CD4-positive, alpha-beta T cell treated with Interleukin-4 for 1 hour (primary cell): ENCODE measurements at places on chromosomes 4 and X.

DNA sequence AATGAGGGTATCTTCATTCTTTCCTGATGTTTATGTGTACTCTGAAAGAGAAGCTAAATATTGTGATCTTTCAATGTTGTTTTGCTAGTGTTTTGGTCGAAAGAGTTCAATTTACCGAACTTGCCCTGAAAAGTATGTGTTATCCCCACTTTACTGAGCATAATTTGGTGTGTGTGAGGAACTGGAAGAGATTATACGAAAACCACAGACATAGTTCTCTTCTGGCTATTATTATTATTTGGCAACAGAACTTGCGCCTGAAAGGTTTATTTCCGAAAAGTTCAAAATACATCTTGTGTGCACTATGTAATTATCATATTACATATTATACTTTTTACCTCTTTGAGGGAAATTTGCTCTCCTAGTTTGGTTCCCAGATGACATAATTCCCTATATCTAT, 232.5 kb upstream of the INTU start:
- DNase-seq, result no peak

DNA sequence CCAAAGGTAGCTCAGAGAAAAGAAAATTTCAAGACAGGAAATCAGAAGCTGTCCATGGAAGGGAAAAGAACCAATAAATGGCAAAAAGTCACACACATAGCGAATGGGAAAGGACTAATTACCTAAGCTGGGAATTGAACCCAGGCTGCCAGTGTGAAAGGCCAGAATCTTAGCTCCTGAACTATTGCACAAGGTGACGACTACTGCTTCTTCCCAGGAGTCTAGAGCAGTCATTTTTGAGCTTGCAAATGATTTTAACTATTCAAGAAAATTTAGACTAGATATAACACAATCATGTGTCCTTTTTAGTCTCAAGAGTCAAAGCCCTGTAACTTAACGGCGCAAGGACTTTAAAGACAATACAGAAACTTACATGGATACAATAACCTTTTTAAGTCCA, 34.1 kb upstream of the ZNF81 start:
- DNase-seq, result no peak

GRCh38 chr4:117264072-117264471, 178.7 kb upstream of the TRAM1L1 start:
- DNase-seq, result no peak

- no peak for DNase-seq
Measured at GRCh38 chrX:41730081-41730480, 6.1 kb downstream of the GPR82 start.

DNA sequence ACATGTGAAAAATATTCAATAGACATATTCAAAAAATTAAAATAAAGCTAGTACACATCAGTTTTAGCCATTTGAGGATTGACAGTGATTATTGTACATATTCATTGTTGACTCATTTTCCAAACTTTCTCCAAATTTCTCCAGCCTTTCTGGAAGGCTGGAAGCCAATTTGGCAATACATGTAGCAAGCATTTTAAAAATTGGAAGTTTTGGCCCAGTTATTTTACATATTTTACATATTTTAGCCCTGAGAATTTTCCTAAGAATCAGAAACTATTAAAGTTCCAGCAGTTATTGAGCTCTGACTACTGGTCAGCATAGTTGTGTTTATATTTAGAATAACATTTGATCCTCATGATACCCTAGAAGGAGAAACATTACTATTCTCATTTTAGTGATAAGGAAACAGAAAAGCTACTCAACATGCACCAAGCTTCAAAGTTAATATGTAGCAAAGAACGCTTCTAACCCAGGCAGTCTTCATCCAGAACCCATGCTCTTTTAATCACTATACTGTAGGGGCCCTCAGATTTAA, 3.2 kb downstream of the CABS1 start:
- DNase-seq, result no peak

DNA sequence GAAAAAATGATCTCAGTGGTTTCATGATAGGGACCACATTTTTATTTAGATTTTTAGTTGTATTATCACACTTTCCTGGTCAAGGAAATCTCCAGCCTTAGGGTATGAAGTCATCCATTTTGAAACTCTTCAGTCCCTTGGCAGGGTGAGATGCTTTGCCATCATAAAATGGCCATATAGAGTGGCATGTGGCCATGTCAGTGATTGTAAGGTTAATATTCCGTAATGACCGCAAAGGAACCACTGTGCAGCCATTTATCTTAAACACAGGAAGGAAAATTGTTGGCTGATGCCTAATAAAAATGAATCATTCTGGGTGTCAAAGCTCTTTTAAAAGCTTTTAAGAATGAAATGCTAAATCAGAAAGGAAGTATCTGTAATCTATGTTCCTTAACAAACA, 35.6 kb downstream of the COMMD8 start:
- no peak for DNase-seq

- no peak for DNase-seq
Measured at GRCh38 chrX:107566604-107567262, 61.6 kb upstream of the PRPS1 start.

DNA sequence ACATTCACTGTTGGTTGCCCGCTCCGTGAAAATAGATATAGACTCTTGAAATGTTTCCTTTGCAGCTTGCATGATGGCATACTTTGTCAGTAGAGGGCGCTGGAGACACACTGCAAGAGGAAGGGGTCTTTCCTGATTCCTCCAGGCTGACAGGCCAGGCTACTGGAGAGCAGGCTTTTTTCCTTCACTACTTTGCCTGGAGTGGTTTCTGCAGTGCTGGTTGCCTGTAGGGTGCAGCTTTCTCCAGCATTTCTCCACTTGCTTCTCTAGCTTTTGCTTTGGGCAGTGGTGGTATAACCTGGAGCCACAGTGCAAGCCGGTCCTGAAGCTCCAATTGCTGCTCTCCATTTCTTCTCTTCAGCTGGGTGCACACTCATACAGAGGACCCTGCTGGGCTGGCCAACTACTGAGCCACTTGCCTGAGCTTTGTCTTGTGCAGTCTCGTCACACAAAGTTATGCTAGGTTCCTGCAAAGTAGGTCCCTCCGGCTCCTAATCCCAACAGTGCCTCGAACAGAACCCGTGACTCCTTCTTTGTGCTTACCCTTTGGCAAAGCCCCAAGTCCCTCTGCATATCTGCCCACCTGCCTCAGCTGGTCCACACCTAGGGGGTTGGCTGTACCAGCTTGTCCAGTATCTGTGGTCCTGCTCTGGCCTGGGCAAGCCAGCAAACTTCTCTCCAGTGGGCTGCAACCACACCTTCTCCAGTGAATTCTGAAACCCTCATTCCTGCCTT, 46.3 kb downstream of the RASSF6 start:
- peak; percentile 18 for DNase-seq

DNA sequence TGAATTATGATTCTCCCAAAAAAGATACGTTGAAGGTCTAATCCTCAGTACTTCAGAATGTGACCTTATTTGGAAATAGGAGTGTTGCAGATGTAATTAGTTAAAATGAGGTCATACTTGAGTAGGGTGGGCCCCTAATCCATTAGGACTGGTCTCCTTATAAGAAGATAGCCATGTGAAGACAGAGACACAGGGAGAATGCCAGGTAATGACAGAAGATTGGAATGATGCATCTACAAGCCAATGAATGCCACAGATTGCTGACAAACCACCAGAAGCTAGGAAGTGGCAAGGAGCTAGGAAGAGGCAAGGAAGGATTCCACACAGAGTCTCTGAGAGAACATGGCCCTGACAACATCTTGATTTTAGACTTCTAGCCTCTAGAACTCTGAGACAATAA, 7.4 kb upstream of the RPS6KA3 start:
- no peak for DNase-seq

GRCh38 chr4:47784222-47784621, 53.6 kb downstream of the CORIN start:
- DNase-seq, result no peak

DNA sequence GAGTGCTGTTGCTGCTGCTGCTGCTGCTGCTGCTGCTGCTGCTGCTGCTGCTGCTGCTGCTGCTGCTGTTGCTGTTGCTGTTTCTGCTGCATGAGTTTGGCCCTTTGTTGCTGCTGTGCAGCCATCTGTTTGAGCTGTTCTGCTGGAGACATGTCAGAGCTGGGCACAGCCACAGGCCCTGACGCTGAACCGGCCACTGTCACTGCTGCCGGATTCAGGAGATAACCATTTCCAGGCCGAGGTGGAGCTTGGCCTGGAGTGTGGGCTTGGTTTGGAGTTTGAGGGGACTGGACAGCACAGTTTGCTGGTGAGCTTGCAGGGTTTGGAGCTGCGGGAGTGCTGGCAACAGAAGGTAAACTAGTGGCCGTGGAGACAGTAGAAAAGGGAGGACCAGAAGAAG, 224.3 kb downstream of the MGST2 start:
- DNase-seq, result no peak

GRCh38 chr4:185880571-185880970, 68.6 kb upstream of the SORBS2 start:
- no peak for DNase-seq

- no peak for DNase-seq
Measured at GRCh38 chr4:16908377-16909021, 10.1 kb upstream of the LDB2 start.

DNA sequence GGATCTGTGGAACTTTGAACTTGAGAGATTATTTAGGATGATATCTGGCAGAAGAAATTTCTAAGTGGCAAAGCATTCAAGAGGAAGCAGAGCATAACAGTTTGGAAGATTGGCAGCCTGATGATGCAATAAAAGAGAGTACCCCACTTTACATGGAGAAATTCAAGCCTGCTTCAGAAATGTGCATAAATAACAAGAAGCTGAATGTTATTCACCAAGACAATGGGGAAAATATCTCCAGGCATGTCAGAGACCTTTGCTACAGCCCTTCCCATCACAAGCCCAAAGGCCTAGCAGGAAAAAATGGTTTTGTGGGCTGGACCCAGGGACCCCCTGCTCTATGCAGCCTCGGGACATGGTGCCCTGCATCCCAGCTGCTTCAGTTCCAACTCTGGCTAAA, 420.8 kb downstream of the DTHD1 start:
- no peak for DNase-seq

GRCh38 chr4:150033901-150034300, 44.3 kb upstream of the DCLK2 start:
- DNase-seq, result no peak
